ENCODE measurements at places on chromosomes 12 and 14.

GRCh38 chr12:110965574-110965973 lies 45.2 kb upstream of the MYL2 start:
- no peak for DNase-seq

DNA sequence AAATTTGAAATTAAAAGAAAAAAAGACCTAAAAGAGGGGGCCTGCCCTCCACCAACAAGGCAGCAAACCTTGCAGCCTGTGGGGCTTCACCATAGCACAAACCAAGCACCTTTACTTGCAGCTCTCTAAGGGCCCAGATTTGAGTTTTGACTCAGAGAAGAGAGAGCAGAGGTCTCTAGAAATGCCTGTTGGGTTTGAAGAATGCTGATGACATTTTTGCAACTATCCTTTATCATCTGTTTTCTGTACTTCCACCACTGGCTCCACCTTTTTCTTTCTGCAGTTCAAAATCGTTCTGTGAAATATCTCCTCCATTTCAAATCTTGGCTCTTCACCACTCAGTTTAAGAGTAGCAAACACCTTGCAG lies 83.8 kb upstream of the HMGA2 start:
- no peak for DNase-seq

GRCh38 chr12:54452628-54453027 lies 20.8 kb downstream of the GTSF1 start:
- DNase-seq = no peak

- no peak for DNase-seq
Measured at GRCh38 chr12:129101404-129101803, 248.1 kb downstream of the GLT1D1 start.

DNA sequence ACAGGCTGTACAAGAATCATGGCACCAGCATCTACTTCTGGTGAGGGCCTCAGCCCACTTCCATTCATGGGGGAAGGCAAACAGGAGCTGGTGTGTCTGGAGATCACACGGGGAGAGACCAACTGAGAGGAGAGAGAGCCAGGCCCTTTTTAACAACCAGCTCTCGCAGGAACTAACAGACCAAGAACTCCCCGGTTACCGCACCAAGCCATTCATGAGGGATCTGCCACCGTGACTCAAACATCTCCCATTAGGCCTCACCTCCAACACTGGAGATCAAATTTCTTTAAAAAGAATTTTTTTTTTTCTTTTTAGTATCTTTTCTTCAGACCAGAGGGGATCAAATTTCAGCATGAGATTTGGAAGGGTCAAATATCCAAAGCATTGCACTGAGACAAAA lies 16.7 kb upstream of the AQP2 start:
- DNase-seq = no peak

GRCh38 chr12:68234140-68234539 lies 8.5 kb upstream of the IL26 start:
- no peak for DNase-seq

DNA sequence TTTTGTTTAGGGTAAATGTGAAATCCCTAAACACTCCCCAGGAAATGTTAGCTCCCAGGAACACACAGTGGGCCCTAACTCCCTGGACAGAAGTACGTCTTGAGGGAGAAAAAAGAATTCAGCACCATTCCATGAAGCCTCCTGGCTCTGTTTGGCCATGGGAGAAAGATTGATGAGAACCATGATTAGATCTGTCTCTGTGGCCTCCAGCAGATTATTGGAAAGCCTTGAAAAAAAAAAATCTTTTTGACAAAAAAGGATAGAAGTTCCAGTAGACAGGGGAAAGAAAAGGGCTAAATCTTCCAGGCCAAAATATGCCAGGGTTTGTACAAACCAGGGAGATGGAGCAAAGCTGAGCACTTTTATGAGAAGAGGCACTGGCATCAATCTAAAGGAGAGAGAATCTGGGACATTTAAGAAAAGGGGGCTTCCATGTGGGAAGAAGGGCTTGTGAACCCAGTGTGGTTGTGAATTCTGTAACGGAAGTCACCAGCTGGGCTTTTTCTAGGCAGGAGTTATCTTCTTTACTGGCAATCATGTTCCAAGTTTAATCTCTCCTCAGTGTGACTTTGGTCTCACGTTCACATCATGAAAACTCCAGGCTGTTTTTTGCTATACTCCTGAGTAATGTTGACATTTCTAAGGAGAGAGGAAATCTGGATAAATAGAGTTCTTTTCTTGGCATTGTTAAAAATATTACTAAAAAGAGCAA lies 426.7 kb downstream of the RAD51B start:
- no peak for DNase-seq

DNA sequence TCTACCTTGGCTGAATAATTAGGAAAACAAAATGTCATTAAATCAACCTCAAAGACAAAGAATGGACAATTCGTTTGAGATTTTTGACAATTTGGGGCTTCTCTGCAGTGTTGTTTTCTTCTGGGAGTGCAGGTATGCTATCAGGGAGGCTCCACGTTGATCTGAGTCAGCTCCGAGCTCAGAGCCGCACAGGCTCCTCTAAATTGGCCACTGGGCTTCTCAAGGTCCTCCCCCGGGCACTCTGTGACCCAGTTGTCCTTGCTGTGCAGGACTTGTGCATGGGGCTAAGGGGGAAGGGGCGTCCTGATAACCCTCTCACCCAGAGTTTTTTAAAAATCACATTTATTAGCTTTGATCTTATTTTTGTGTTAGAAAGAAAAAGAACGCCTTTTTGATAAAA lies 52.7 kb downstream of the TBX3 start:
- no peak for DNase-seq

GRCh38 chr12:113067987-113068935 lies 11.7 kb downstream of the DTX1 start:
- DNase-seq = no peak

DNA sequence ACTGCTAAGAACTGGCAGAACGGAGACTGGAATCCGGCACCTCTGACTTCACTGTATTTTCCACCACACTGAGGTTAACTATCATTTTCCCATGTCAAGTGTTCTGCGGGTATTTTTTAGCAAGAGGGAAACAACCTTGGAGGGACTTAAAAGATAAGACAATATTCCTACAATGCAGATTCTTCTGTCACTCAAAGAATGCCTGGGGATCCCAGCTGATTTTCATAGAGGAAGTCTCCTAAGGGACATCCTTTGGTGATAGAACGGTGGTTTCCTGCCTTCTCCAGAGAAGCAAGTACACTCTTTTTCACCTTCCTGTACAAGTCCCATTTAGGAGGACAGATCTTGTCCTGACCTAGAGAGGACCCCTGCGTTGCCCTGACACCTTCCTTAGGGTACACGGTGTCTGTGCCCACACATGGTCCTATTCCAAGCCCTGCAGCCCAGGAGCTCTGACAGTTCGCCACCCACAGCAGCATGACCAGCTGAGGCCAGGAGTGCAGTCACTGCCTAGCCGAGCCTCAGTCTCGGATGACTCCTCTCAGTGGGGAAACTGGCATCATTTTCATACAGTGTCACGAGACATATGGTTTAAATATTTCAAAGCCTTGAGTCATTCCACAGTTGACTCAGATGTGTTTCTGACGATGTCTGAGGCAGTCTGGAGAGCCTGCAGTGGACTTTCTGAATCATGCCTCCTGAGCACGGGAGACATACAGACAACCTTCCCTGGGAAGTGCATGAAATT lies 181.3 kb upstream of the FKBP4 start:
- DNase-seq = peak; percentile 96

GRCh38 chr12:80807640-80808288 lies 91.1 kb downstream of the MYF5 start:
- DNase-seq = no peak

GRCh38 chr12:105929192-105929591 lies 209.6 kb downstream of the NUAK1 start:
- no peak for DNase-seq

- no peak for DNase-seq
Measured at GRCh38 chr14:75628816-75629215, 31.9 kb downstream of the ERG28 start.

GRCh38 chr12:45406988-45407850 lies 191.3 kb downstream of the ANO6 start:
- DNase-seq = no peak

DNA sequence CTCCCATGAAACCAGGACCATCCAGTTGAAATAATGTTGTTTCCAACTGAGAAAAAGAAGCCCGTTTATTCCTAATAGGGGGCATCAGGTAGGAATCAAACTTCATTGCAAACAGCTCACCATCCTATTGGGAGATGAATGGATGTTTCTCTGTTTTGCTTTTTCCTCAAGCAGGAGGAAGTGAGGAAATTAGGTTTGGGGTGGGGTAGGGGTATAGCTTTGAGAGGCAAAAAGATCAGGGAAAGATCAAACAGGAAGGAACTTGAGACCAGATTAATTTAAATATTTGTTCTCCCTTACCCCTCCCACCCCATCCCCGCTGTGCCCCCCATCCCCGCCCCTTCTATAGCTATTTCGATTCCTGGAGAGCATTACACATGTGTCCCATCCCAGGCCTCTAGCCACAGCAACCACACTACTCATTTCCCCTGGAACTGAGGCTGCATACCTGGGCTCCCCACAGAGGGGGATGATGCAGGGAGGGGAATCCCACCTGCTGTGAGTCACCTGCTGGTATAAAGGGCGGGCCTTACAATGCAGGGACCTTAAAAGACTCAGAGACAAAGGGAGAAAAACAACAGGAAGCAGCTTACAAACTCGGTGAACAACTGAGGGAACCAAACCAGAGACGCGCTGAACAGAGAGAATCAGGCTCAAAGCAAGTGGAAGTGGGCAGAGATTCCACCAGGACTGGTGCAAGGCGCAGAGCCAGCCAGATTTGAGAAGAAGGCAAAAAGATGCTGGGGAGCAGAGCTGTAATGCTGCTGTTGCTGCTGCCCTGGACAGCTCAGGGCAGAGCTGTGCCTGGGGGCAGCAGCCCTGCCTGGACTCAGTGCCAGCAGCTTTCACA lies at the start of gene IL23A:
Gene IL23A (plus strand): TSS at position 577 of the 850 bp plus-strand sequence. CDS start 161 bp downstream, at position 738.
- no peak for DNase-seq

GRCh38 chr14:22846811-22847307 lies 10.5 kb downstream of the MMP14 start:
- no peak for DNase-seq

- no peak for DNase-seq
Measured at GRCh38 chr12:51977320-51977753, 25.8 kb downstream of the ACVR1B start.

DNA sequence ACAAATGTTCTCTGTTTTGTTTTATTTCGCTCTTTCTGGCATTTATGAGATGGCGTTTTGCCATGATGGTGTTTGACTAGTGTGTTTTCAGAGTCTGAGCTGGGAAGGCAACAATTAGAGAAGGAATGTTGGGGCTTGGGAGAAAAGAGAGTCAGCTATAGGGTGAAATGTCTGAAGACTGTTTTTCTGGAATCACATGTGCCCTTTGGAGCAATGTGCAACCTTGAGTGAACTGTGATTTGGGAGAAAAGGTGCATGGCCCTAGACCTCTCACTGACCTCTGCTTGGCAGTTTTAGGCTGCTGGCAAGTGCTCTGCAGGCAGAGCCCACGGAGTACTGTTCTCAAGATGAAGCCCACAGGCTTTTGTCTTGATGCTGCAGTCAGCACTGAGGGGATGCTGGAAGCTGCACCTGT lies 379.9 kb upstream of the PDE3A start:
- no peak for DNase-seq

DNA sequence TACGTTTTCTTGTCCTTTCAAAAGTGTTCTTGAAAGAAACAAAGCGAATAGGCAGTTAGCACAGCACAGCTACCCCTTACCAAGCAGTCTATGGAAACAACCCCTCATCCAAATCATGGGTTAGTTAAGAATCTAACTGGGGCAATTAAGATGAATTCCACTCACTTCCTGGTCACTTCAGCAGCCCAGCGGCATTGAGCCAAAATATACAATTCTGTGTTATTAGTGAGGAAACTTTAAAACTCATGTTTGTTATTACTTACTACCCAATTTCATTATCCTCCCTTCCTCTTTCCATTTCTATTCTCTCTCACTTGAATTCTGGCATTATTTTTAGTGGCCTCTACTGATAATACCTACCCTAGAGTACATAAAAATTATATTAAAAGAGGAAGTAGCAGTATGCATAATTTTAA lies 121.4 kb downstream of the PPHLN1 start:
- DNase-seq = no peak

- no peak for DNase-seq
Measured at GRCh38 chr14:104306450-104307040, 168.2 kb downstream of the KIF26A start.

DNA sequence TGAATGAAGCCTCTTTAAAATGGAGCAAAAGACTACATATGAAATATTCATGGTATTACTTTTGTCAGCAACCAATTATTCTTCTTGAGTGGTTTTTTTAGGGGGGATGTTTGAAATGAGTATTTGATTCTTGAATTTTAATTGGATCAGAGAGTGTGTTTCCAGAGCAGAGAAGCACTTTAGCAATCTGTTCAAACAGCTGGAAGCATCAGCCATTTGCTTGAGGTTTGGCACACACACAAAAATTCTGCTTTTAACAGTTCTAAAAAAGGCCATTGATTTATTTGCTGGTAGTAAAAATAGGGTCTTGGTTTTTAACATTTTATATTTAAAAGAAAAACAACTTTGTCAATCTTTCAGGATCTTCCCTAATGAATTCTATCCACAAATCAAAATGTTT lies 292.7 kb downstream of the LRFN5 start:
- no peak for DNase-seq

GRCh38 chr12:10098791-10099190 lies at the start of gene CLEC1A:
Gene CLEC1A, minus strand, starts transcription at chr12:10098985. Its CDS starts 63 bp downstream, at chr12:10098922.
- DNase-seq = peak; percentile 11

DNA sequence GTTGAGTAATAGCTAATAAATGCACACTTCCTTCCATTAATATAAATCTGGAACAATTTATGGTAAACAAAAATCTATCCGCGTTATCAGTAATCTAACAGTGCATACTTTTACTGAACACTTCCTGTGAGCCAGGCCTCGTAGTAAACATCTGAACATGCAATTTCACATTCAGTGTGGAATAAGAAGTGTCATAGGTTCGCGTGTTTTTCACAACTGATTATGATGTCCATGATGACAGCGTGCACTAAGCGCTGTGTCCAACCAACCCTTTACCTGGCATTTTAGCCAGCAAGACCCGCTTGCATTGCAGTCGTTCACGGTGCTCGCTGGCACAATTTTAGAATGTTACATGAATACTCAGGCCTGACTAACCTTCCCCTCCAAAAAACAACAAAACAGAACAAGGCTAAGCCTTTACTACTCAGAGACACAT lies 2.1 kb downstream of the PNMA1 start:
- DNase-seq = no peak

- DNase-seq = peak; percentile 1
Measured at GRCh38 chr14:95998656-95999055, 40.5 kb upstream of the C14orf132 start.

DNA sequence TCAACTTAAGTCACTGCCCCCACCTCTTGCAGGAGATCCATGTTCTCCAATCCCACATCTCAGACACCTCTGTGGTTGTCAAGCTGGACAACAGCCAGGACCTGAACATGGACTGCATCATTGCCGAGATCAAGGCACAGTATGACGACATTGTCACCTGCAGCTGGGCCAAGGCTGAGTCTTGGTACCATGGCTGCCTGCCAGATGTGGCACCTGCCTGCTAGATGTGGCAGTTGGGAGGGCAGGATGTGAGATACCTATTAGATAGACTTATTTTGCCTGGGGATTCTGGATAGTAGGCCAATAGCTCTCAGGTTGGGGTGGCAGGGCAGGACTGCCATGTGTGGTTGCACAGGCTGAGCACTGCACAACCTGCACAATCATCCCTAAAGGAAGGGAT lies 7.9 kb upstream of the KRT86 start:
- DNase-seq = no peak
